ENCODE measurements at places on chromosomes 1 and 21. TPM values are rescaled to one million over a fixed set of nuclear protein-coding genes. Genes with fewer than 3 reads are reported as not detected.

The UBE2U gene
- total RNA-seq, result 0.17 TPM

The TCHH gene
- not detected for total RNA-seq

The CSMD2 gene
- not detected for total RNA-seq

The FCGR3A gene
- not detected for total RNA-seq

The NKAIN1 gene
- total RNA-seq, result 0.68 TPM

The CCDC190 gene
- not detected for total RNA-seq

The NUDT17 gene
- 10.1 TPM for total RNA-seq

The FAM151A gene
- not detected for total RNA-seq

The DLGAP3 gene
- 0.04 TPM for total RNA-seq

The ATP6V1G3 gene
- not detected for total RNA-seq

The LCE6A gene
- total RNA-seq, result not detected

The NBPF19 gene
- 2.4 TPM for total RNA-seq

The PDC gene
- not detected for total RNA-seq

The TDRKH gene
- 2.1 TPM for total RNA-seq

The PCSK9 gene
- total RNA-seq, result 0.04 TPM

The PRPF38A gene
- 9.7 TPM for total RNA-seq

The MCOLN3 gene
- total RNA-seq, result 1.4 TPM

The IGSF5 gene
- 0.04 TPM for total RNA-seq

The S100B gene
- total RNA-seq, result not detected

The CBS gene
- total RNA-seq, result 21.6 TPM

The TAGLN2 gene
- 497 TPM for total RNA-seq

The CD58 gene
- total RNA-seq, result 18.4 TPM

The ADORA3 gene
- total RNA-seq, result not detected

The CHODL gene
- total RNA-seq, result 0.35 TPM

The SYCP1 gene
- not detected for total RNA-seq

The AHCYL1 gene
- total RNA-seq, result 62.6 TPM

The LRRC53 gene
- total RNA-seq, result not detected

The GUCA2A gene
- total RNA-seq, result not detected

The KRTAP19-1 gene
- not detected for total RNA-seq

The PTPN7 gene
- total RNA-seq, result 0.12 TPM

The CREB3L4 gene
- total RNA-seq, result 9.6 TPM

The S100A7A gene
- not detected for total RNA-seq

The E2F2 gene
- 5.2 TPM for total RNA-seq

The RNU1-3 gene
- total RNA-seq, result not detected

The LRRN2 gene
- total RNA-seq, result 0.16 TPM
